ENCODE measurements at places on chromosomes 3 and 15. TPM values are rescaled to one million over a fixed set of nuclear protein-coding genes. Genes with fewer than 3 reads are reported as not detected.

PRR23C gene
- total RNA-seq = not detected

BSN gene
- total RNA-seq = 0.16 TPM

ZKSCAN7 gene
- total RNA-seq = 2.7 TPM

CYP8B1 gene
- not detected for total RNA-seq

EDEM1 gene
- 47.8 TPM for total RNA-seq

LDHAL6B gene
- not detected for total RNA-seq

OR5H2 gene
- total RNA-seq = not detected

CILP gene
- total RNA-seq = 27.3 TPM

INSYN1 gene
- 5.0 TPM for total RNA-seq

UROC1 gene
- total RNA-seq = not detected

TNIK gene
- 3.7 TPM for total RNA-seq

UBL7 gene
- total RNA-seq = 32.4 TPM

EPHB1 gene
- total RNA-seq = 1.9 TPM

FAM227B gene
- total RNA-seq = 0.71 TPM

UCN2 gene
- total RNA-seq = not detected

NR2E3 gene
- total RNA-seq = not detected

BLM gene
- 1.8 TPM for total RNA-seq

FBLN2 gene
- 269 TPM for total RNA-seq

PLA1A gene
- total RNA-seq = 3.4 TPM

CRYGS gene
- total RNA-seq = 3.1 TPM

ROBO1 gene
- total RNA-seq = 7.1 TPM

ANKRD34C gene
- total RNA-seq = not detected

CLDN18 gene
- total RNA-seq = not detected

C3orf33 gene
- 2.7 TPM for total RNA-seq

ACKR4 gene
- total RNA-seq = 4.6 TPM

PIF1 gene
- total RNA-seq = 1.6 TPM

OXNAD1 gene
- 14.3 TPM for total RNA-seq

SCAANT1 gene
- not detected for total RNA-seq

VGLL3 gene
- 129 TPM for total RNA-seq

CFAP161 gene
- total RNA-seq = 0.71 TPM

UBE2E2 gene
- 64.6 TPM for total RNA-seq

GP9 gene
- total RNA-seq = not detected

COL6A6 gene
- total RNA-seq = 0.96 TPM

TRAT1 gene
- total RNA-seq = not detected

GPR149 gene
- not detected for total RNA-seq

PPP1R14D gene
- total RNA-seq = not detected

ARPP19 gene
- total RNA-seq = 179 TPM

IL5RA gene
- total RNA-seq = not detected

U2SURP gene
- 68.2 TPM for total RNA-seq

BBX gene
- total RNA-seq = 43.4 TPM

SLC6A1 gene
- 0.39 TPM for total RNA-seq

STRC gene
- total RNA-seq = 0.10 TPM

C3orf85 gene
- total RNA-seq = not detected

SLC9A9 gene
- total RNA-seq = 21.0 TPM

PCSK6 gene
- total RNA-seq = 16.9 TPM

HTR3E gene
- not detected for total RNA-seq

CCR1 gene
- total RNA-seq = 39.7 TPM

SOX14 gene
- total RNA-seq = not detected

KIF15 gene
- total RNA-seq = 0.42 TPM

SPG21 gene
- total RNA-seq = 93.7 TPM

PXYLP1 gene
- total RNA-seq = 7.1 TPM

FES gene
- 68.4 TPM for total RNA-seq

CCR4 gene
- total RNA-seq = 0.48 TPM

GOLGA6L4 gene
- total RNA-seq = 4.4 TPM

ST3GAL6 gene
- 9.4 TPM for total RNA-seq

ACSBG1 gene
- total RNA-seq = not detected

NAALADL2 gene
- 12.5 TPM for total RNA-seq

ATP13A5 gene
- total RNA-seq = not detected

PRR20G gene
- total RNA-seq = not detected
